ENCODE measurements at places on chromosomes 13 and 19. TPM values are rescaled to one million over a fixed set of nuclear protein-coding genes. Genes with fewer than 3 reads are reported as not detected.

GRCh38 chr13:45717349-45717748 lies 15.2 kb downstream of the CBY2 start:
- DNase-seq = no peak

DNA sequence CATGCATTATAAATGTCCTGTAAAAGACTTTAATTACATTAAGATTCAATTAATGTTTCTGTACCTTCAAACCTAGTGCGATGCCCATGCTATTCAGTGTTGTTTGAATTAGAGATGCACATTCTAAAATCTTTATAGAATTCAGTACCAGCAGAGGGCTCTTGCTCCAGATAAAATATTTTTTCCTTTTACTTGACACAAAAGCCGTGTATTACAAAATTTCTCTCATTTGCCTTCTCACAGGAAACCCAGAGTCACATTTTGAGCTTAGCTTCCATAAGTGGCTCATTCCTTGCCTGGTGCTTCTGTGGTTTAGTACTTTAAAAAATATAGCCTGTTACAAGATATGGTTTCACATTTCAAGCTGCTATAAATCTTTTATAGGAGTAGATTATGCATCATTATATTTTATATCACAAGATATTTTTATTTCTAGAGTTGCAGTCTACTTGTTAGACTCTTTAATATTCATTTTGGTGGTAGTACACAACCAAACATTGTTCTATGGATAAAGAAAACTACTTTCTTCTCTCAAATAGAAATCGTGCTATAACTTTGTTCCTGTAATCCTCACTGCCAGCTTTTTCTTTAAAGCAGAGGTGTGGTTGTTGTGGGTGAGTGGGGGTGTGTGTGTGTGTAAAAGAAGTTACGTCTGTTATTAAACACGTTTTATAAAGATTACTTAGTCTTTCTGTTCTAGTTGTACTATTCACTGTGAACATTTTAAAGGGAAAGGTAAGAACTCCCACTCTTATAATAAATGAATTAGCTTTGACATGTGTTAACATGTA lies 101.4 kb downstream of the RNF17 start:
- no peak for DNase-seq

GRCh38 chr13:34361560-34361959 lies 543.6 kb downstream of the RFC3 start:
- DNase-seq = no peak

DNA sequence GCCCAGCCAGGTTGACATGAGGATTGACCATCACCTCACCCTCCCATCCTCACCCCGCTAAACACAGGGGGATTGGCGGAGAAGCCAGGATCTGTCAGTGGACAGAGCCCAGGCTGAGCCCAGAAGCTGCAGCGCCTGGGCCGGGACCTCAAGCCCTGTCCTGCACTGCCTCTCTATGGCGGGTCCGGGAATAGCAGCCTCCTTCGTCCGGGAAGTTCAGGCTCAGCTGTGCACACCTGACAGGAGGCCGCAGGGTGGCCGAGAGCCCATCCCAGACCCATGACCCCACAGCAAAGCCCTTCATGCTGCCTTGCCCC lies 67.8 kb downstream of the SPACA7 start:
- DNase-seq = peak; percentile 54

DNA sequence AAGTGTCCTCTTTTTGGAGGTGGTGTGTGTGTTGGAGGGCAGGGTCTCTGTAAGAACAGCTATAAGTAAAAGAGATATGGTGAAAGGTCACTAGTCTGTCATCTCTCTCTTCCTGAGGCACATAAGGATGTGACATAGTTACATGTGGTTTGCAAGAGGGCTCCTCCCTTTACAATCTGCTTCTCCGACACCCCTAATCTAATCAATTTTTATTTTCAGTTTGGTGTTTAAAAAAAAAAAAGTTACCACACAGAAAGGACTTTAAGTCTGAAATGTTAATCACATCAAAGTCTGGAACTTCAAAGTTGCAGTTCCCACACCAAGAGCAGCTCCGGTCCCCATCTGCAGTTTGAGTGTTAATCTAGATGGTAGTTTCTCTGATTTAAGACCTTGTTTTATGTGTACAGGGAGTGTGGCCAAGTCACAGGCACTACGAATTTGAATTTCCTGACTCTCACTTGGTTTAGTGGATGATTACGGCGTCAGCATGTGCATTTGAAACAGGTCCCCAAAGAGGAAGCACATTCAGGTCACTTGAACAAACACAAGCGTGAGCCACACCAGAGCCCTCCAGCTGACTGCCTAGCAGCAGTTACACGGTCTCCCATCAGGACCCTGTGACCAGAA lies 53.1 kb downstream of the FOXO1 start:
- DNase-seq = peak; percentile 25

GRCh38 chr13:110697842-110698241 lies 8.1 kb downstream of the CARS2 start:
- no peak for DNase-seq

GRCh38 chr19:44690131-44690440 lies 8.9 kb upstream of the CEACAM16 start:
- no peak for DNase-seq

Gene NLRP11
- 0.17 TPM for total RNA-seq
